ENCODE measurements at places on chromosomes 5 and 9.

DNA sequence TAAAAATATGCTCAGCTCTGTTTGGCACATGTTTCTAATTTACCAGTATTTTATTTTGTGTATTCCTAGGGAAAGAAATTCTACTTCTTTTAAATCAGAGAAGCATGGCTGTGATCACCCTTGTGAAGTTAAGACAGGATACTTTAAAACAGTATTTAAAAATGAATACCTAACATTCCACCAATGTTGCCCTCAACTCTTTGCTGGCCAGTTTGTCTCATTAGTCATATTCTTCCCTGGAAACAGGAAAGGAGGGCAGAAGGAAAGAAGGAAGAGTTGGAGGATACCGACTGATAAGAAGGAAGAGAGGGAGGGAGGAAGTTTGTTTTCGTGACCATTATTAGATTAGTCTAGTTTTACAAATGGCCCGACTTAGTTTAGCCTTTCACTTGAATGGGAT lies 137.4 kb downstream of the PLK2 start:
- no peak for DNase-seq

- no peak for DNase-seq
These were observed 104.4 kb downstream of the THBS4 start for GRCh38 chr5:80139466-80139972.

- DNase-seq = no peak
These were observed 12.4 kb upstream of the NFIB start for GRCh38 chr9:14326264-14326826.

- no peak for DNase-seq
These were observed 169.0 kb downstream of the PTPRD start for GRCh38 chr9:10443868-10444204.
